SJSA1 (cell line): ENCODE measurements at places on chromosomes 2 and 18. TPM values are rescaled to one million over a fixed set of nuclear protein-coding genes. Genes with fewer than 3 reads are reported as not detected.

GPR35 gene
- total RNA-seq = 0.13 TPM in 1 of 2 replicates, not detected in the other

CHRNG gene
- total RNA-seq = not detected in 2 replicates

CD207 gene
- not detected in 2 replicates for total RNA-seq

ECEL1 gene
- total RNA-seq = not detected in 2 replicates

CFAP65 gene
- not detected in 2 replicates for total RNA-seq

ATG16L1 gene
- total RNA-seq = 54.3 and 78.8 TPM in 2 replicates

ZNF142 gene
- total RNA-seq = 6.9 and 7.2 TPM in 2 replicates

PAX3 gene
- 0.03 TPM in 1 of 2 replicates, not detected in the other for total RNA-seq

CMPK2 gene
- total RNA-seq = 0.55 and 3.1 TPM in 2 replicates

DNA sequence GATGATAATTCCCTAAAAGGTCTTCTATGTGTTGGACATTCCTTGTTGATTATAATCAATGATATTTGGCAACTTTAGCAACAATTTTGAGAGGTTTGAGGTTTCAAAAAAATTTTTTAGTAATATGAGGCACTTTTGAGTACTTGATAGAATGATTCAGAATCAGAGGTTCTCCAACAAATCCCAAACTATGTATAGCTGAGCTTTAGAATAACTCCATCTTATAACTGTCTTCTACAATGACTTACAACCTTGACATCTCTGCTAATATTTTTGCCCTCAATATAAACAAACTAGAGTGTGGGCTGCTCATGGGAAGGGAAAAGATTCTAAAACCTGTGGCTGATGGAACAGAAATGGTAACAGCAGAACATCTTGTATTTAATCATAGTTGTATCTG is 21.5 kb upstream of the SERPINB7 start:
- no peaks in the 10 kb centered on the region for H3K36me3 ChIP-seq
- DNase-seq = no peak
- H3K27ac ChIP-seq = no peak overlapping the region
- no peaks in the 10 kb centered on the region for H3K27me3 ChIP-seq

DNA sequence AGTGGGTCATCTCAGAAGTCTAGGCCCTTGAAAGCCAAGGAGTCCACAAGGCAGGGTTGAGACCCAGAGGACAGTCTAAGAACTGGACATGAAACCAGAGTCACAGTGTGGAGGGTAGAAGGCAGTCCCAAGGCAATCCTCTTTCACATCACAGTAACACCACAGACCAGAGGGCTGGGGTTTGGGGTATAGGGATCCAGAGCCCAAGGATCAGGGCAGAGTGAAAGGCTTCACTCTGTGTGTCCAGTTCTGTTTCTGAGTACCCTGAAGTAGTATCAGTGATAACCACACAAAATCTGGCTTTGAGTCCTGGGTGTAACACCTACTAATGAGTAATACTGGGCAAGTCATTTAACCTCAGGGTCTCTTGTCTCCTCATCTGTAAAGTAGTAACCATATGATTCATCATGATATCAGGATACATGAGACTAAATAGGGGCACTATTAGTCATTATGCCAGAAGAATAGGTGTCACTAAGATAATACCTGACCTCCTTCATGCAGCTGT is 91.0 kb downstream of the ICA1L start:
- H3K27ac ChIP-seq = no peak overlapping the region
- DNase-seq = peak; percentile 14
- no peaks in the 10 kb centered on the region for H3K36me3 ChIP-seq
- no peaks in the 10 kb centered on the region for H3K27me3 ChIP-seq

GRCh38 chr2:66370824-66371223 is 64.1 kb upstream of the MEIS1 start:
- no peak for DNase-seq
- no peak overlapping the region for H3K27ac ChIP-seq
- peaks cover 29% of the 10 kb centered on the region for H3K27me3 ChIP-seq
- no peak overlapping the region for H3K4me3 ChIP-seq

- H3K27ac ChIP-seq = no peak overlapping the region
- H3K4me1 ChIP-seq = peaks cover 11% of the 10 kb centered on the region
- peaks cover 57% of the 10 kb centered on the region for H3K36me3 ChIP-seq
- no peak for DNase-seq
- no peaks in the 10 kb centered on the region for H3K27me3 ChIP-seq
These were observed 127.2 kb upstream of the EML6 start for GRCh38 chr2:54595999-54596902.

GRCh38 chr18:67300498-67300897 is 216.0 kb downstream of the DSEL start:
- no peaks in the 10 kb centered on the region for H3K27me3 ChIP-seq
- H3K36me3 ChIP-seq = no peaks in the 10 kb centered on the region
- H3K4me1 ChIP-seq = 0 out of 2 replicates have a peak, but pooled peaks cover 5% of the 10 kb centered on the region
- H3K4me3 ChIP-seq = no peak overlapping the region

GRCh38 chr2:129484999-129485897 is 494.2 kb upstream of the RAB6C start:
- H3K27ac ChIP-seq = no peak overlapping the region
- H3K4me1 ChIP-seq = no peaks in the 10 kb centered on the region
- H3K27me3 ChIP-seq = no peaks in the 10 kb centered on the region
- H3K4me3 ChIP-seq = no peak overlapping the region
- DNase-seq = no peak

DNA sequence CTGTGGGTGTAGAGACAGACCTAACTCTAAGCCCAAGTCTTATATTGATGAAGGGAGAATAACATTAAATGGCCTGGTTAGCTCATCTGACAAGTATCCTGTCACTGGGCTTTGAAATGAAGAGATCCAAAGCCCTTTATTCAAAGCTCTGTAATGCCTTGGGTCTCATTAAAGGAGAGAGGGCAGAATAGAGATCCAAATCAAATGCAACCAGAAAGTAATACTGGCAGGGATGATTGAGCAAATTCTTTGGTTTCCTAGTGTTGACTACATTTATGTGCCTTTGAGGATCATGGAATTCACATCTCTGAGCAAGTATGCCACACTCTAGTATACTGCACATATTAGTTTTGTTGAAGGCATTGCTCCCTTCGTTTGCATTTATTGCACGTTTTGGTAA is 147.9 kb upstream of the CAVIN2 start:
- H3K4me3 ChIP-seq = no peak overlapping the region
- no peaks in the 10 kb centered on the region for H3K4me1 ChIP-seq
- no peaks in the 10 kb centered on the region for H3K27me3 ChIP-seq
- H3K36me3 ChIP-seq = no peaks in the 10 kb centered on the region
- no peak overlapping the region for H3K27ac ChIP-seq

- H3K27me3 ChIP-seq = no peaks in the 10 kb centered on the region
- H3K36me3 ChIP-seq = no peaks in the 10 kb centered on the region
- DNase-seq = no peak
- no peak overlapping the region for H3K4me3 ChIP-seq
- peaks cover 50% of the 10 kb centered on the region for H3K4me1 ChIP-seq
- H3K27ac ChIP-seq = peak overlapping the region; percentile 82
These were observed 43.1 kb downstream of the RDH14 start for GRCh38 chr2:18517386-18517785.

GRCh38 chr18:11995445-11996189 is 14.3 kb downstream of the IMPA2 start:
- peak; percentile 64 for DNase-seq
- H3K27ac ChIP-seq = no peak overlapping the region
- H3K4me1 ChIP-seq = peaks cover 17% of the 10 kb centered on the region
- no peaks in the 10 kb centered on the region for H3K27me3 ChIP-seq
- no peaks in the 10 kb centered on the region for H3K36me3 ChIP-seq

DNA sequence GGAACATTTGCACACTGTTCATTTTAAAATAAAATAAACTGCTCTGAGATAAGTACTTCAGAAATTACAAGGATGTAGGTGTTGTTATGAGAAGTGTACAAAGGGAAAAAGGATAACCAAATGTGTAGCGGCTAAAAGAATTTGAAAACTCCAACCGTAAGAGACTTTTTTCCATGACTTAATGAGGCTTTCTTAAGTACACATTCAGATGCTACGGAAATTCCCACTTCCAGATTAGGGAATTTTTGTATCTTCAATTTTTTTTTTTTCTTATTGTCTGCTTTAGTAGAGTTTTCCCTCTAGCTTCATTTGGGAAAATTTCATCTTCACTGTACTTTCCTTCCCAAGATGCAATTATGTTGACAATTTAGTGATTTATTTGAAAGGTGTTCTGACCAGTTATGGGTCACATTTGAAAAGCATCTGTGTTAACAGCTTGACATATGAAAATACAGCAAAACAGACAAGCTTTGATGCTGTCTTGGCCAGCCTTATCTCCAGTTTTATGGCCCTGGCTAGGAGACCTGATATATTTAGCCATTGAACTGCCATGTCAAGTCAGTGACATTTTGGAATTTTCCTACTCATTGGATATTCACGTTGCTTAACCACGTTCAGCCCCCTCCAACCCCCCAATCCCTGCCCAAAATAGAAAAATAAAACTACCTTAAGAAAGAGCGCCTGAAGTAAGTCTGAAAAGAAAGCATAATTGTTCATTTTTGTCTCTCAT is 105.6 kb downstream of the FEZ2 start:
- H3K27ac ChIP-seq = peak overlapping the region; percentile 97
- H3K36me3 ChIP-seq = peaks cover 69% of the 10 kb centered on the region
- H3K27me3 ChIP-seq = no peaks in the 10 kb centered on the region
- DNase-seq = peak; percentile 84
- no peak overlapping the region for H3K4me3 ChIP-seq
